Stimulated activated CD8-positive, alpha-beta memory T cell treated with anti-CD3 and anti-CD28 coated beads, Interleukin-2, amount 100 ng/mL, for 48 hours (primary cell): ENCODE measurements at places on chromosomes 11 and 22.

- no peak for DNase-seq
Measured at GRCh38 chr11:81301166-81301830, 1432.4 kb downstream of the FAM181B start.

GRCh38 chr11:1803246-1803645 is 31.5 kb upstream of the SYT8 start:
- no peak for DNase-seq

DNA sequence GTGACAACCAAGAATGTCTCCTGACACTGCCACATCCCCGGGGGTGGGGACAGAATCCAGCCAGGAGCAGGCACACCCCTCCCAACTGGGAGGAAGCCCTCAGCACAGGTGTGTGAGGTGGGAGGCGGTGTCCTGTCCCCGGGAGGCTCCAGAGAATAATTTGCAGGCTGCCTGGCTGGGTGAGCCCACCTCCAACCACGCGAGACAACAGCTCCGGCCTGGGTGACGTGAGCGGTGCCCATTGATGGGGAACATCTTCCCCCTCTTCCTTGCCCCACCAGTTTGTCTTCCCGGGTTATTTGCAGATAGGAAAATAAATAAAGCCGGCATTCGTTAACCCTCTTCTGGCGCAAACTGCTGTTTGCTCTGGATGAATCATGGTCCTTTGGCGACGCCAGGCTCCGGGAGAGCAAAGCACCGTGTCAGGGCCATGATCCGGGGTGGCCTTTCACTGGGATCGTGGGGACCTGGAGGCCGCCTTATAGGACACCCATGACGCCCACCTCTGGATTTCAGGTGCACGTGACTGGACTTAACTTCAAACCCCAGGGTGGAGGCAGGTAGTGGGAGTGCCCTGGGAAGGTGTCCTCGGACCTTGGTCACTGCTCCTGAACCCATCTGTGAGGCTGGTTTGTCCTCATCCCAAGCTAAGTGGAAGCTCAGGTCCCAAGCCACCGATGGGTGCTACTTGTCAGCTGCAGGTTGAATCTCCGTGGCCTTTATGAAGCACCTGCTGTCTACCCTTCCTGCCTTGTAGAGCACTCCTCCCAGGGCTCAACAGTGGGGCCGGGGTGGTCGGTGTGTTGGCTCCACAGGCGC is 13.9 kb downstream of the CCND1 start:
- no peak for DNase-seq

DNA sequence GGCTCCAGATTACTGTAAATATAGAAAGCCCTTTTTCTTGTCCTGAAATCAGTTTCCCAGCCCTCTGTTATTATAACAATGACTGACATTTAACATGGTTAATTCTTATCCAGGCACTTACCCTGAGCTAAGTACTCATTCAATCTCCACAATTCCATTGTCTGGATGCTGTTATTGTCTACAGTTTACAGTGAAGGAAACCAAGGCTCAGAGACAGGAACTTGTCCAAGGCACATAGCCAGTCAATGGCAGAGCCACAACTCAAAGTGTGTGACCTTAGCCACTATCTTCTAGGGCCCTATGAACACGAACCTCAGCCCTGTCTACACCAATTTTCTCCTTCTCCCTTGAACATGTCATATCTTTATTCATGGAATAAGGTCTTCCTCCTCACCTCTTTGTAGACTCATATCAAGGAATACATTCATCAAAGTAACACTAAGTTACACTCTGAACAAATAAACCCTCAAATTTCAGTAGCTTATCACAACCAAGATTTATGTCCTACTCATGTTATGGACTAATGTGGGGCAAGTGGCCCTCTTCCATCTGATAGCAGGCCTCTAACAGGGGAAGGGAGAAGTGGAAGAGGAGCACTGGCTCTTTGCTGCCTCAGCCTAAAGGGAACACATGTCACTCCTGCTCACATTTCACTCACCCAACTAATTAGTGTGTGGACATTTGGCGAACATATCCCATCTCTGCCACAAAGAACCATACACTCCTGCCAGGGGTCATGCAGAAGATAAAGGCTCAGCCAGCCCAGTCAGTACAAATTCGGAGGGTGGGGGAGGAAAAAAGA is 39.3 kb upstream of the APLNR start:
- DNase-seq = no peak

DNA sequence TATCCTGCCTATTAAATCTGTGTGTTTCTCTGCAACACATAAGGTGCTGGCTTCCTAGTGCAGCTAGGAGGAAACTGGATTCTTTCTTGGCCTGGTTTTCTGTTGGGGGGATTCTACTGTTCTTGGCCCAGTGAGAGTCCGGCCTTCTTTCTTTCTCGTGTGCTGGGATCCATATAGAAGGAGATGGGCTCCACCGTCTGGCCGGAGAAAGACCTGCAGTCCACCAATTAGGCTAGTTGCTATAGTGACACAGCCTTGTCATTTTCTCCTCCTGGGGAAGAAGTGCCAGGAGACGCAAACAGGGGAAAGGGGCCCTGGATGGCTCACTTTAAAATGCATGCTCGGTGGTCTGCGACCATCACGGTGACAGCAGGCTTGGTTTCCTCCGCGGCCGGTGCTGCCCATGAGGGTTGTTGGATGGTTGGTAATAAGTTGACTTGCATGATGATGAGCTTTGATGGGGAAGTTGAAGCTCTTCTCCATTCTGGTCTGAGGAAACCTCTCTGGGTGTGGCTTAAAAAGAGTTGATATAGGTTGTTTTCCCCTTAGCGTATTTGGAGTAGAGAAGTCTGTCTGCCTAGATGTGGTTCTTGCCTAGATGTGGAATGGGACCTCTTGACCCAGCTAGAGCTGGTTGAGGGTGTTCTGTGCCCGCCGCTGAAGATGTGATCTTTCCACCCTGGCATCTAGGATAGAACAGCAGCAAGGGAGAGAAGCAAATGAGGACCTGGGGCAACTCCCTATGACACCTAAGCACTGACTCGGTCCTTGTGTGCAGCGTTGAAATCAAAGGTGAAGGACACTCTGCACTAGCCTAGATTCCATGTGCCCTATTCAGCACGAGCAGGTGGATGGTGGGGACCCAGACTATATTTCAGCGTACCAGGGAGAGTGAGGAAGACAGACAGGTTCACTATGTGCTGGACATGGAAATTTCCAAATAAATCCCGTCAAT is 1335.0 kb downstream of the BRD1 start:
- peak; percentile 16 for DNase-seq

- DNase-seq = no peak
Measured at GRCh38 chr22:36147196-36147791, 13.3 kb downstream of the APOL3 start.

DNA sequence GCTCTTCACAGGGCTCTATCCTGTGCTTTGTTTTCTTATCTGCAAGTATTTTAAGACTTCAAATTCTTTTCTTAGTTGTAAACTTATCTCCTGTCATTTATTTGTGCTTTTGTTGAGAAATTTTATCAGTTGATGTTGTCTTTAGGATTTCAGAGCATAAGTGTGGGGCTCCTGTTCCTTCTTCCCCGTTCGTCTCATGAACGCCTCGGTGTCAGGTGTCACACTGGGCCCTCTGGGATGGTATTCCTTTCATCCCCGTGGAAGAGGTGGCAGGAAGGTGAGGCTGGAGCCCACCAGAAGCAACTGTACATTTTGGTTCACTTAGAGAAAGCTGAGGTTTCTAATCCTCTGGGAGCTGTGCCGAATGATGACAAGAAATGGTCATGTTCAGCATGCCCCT is 17.9 kb downstream of the NADSYN1 start:
- no peak for DNase-seq

DNA sequence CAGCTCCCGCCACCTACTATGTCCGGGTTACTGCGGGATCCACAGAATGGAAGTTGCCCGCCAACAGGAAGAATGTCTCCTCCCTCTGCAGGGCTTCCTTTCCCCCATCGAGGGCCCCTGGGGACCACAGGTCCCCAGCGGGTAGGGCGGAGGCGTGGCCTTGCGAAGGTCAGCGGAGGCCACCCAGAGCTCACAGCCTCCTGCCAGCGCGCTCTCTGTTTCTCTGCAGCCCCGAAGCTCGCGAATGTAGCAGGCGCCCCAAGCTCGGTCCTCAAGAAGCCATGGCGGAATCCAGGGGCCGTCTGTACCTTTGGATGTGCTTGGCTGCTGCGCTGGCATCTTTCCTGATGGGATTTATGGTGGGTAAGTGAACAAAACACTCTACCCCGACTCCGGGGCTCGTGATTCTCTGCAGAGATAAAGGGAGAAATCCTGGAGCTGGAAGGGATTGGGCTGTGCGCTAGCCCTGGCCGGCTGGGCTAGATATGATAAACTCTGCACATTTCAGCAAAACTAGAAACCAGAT is at the start of gene NAALAD2:
Gene NAALAD2, plus strand, starts transcription at position 186 of the 526 bp plus-strand sequence. Its CDS starts 96 bp downstream, at position 282.
- DNase-seq = no peak

DNA sequence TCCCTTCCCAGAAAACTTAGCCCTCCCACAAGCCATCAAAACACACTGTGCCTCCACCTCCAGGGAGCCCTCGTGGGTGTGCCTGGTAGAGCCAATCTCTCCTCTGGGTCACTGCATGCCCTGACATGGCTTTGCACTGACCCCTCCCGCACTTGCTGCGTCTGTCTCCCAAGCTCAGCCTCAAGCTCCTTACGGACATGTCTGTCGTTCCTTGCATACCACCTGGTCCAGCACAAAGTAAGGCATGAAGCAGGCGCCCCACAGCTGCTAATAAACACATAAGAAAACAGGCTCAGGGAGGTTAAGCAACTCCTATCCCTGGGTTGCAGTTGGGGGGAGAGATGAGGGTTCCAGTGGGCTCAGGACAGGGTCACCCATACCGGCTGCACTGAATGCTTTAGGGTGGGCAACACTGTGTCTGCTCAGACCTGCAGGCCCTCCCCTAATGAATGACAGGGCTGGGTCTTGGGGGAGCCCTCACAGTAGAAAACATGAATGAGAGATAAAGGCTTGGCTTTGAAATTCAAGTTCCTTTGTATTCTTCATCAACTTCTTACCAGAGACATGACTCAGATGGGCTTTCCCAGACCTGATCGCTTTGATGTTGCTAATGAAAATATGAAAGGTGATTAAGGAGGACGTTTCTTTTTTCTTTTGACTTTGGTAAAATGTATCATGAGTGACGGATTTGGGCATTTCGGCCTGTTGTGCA is 38.0 kb downstream of the PHF21B start:
- no peak for DNase-seq

- no peak for DNase-seq
Measured at GRCh38 chr11:96779030-96779429, 389.2 kb downstream of the JRKL start.

DNA sequence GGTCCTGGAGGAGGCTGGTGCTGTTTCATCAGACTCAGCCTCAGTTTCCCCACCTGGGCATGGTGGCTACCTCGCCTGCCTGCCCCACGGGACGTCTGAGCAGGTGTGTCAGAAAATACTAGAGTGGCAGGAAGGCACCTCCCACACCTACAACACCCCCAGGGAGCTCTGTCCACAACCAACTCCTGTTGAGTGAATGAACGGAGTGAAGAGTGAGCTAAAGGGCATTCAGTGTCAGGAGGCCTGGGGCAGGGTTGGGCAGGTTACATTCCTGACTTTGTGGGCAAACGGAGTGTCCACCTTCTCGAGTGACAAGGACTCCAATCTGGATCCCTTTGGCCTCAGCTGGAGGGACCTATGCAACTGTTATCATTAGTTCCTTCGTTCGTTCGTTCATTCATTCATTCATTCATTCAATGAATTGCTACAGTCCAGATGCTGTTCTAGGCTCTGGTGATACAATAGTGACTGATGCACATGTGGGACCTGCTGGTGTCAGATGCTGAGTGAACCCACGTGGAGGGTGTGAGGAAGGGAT is 195.2 kb downstream of the CTTN start:
- no peak for DNase-seq

GRCh38 chr11:15770798-15771414 is 585.4 kb downstream of the SOX6 start:
- DNase-seq = no peak

GRCh38 chr11:35524780-35525179 is 636 bp downstream of the PAMR1 start:
- DNase-seq = no peak

GRCh38 chr11:74397501-74398243 is 561 bp downstream of the PGM2L1 start:
- DNase-seq = no peak

- DNase-seq = no peak
Measured at GRCh38 chr11:31796499-31797189, 14.5 kb downstream of the PAX6 start.

DNA sequence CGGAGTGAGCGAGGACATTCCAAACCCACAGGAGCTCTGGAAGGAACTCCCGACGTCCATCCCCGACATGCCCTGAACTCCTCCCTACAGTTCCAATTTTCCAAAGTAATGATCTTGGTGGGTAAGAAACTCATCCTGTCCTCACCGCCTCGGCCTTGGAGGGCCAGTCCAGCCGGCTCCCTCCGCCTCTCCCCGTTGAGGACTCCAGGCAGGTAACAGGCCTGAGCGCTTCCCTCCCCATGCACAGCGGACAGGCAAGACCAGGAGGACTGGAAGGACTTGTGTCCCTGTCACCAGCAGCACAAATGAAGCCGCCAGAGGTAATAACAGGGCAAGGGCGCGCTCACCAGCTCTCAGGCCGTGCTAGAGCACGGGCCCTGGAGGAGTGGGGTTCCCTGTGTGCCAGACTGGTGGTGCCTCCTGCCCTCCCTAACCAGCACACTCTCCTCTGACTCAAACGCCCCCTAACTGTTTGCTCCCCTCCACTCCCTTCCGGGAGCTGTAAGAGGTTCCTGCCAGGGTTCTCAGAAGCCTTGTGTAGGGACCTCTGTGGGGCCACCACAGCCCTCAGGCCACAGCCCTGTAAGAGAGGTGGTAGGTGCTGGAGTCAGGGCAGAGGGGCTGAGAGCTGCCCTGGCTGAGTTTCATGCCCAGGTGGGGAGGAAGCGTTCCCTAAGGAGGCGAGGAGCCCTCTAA is 17.1 kb downstream of the OVOL1 start:
- DNase-seq = no peak

- no peak for DNase-seq
Measured at GRCh38 chr11:24622262-24622661, 125.4 kb downstream of the LUZP2 start.

DNA sequence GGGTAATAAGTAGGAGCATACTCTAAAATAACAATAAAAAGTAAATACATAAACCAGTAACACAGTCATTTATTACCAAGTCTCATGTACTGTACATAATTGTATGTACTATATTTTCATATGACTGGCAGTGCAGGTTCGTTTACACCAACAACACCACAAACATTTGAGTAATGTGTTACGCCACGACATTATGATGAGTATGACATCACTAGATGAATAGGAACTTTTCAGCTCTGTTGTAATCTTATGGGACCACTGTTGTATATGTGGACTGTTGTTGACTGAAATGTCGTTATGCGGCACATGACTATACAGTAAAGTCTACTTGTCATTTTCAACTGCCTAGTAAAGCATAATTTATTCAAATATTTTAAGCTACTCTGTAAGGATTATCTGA is 18.6 kb downstream of the KIF18A start:
- DNase-seq = no peak

DNA sequence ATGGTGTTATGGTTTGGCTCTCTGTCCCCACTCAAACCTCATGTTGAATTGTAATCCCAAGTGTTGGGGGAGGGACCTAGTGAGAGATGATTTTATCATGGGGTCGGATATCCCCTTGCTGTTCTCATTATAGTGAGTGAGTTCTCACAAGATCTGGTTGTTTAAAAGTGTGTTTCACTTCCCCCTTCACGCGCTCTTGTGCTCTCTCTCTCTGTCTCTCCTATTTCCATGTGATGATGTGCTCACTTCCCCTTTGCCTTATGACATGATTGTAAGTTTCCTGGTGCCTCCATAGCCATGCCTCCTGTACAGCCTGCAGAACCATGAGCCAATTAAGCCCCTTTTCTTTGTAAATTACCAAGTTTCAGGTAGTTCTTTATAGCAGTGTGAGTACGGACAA is 765.1 kb downstream of the KCNA4 start:
- DNase-seq = no peak
